ENCODE measurements at places on chromosomes 5 and 9. TPM values are rescaled to one million over a fixed set of nuclear protein-coding genes. Genes with fewer than 3 reads are reported as not detected.

The UNC5A gene
- 2.8 TPM for total RNA-seq

DNA sequence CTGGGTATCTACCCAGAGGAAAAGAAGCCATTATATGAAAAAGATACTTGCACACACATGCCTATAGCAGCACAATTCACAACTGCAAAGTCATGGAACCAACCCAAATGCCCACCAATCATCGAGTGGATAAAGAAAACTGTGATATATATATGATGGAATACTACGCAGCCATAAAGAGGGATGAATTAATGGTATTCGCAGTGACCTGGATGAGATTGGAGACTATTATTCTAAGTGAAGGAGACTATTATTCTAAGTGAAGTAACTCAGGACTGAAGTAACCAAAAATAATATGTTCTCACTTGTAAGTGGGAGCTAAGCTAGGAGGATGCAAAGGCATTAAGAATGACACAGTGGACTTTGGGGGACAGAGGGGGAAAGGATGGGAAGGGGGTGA lies 30.0 kb upstream of the GABBR2 start:
- no peak for DNase-seq

GRCh38 chr9:134858051-134858841 lies 22.4 kb upstream of the FCN2 start:
- DNase-seq: no peak

- no peak for DNase-seq
Observed at GRCh38 chr5:2006971-2007291, 124.2 kb upstream of the IRX4 start.

DNA sequence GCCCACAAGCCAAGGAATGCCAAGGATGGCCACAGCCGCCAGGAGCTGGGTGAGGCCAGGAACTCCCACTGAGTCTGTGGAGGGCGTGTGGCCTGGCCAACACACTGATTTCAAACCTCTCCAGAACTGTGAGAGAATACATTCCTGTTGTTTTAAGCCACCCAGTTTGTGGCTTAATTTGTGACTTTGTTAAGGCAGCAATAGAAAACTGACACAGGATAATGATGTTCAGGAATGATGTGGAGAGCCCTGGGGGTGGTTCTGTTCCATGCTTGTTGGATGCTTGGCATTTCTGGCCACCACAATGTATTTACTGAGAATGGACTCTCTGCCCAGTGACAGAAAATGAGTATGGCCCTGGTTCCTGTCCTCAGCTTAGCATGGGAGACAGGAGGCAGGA lies 82.8 kb downstream of the DAP start:
- no peak for DNase-seq

DNA sequence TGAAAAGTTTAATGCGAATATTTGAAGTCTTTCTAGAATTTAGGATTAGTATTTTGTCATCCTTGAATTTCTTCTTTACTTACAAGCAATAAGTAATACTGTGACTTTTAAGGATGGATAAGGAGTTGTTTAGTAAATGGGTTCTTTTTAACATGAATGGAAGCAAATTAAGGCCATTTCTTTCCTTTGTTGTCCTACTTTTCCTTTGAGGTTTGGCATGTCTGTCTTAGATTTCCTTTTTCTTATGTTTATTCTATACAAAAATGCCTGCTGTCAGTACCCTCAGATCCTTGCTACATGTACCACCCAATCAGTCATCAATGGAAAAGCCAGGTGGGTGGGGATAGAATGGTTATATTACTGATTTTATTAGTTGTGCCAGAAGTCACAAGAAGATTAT lies 10.2 kb downstream of the STX17 start:
- DNase-seq: no peak

DNA sequence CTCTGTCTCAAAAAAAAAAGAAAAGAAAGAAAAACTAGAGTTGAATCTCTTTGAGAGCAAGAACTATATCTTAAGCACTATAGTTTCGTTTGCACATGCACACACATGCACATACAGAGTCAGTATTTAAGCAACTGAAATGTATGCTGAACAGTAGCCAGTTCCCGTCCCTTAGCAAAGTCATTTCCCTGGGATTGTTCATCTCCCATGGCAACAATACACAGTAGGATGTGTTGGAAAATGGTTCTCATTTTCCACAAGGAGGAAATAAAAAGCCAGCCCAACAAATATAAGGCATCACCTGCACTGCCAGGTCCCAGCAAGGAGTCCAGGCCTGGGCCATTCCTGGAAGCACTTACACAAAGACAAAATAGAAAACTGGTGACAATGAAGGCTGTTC lies 4.2 kb upstream of the ZNF346 start:
- no peak for DNase-seq

The ARHGEF28 gene
- 17.0 TPM for total RNA-seq

DNA sequence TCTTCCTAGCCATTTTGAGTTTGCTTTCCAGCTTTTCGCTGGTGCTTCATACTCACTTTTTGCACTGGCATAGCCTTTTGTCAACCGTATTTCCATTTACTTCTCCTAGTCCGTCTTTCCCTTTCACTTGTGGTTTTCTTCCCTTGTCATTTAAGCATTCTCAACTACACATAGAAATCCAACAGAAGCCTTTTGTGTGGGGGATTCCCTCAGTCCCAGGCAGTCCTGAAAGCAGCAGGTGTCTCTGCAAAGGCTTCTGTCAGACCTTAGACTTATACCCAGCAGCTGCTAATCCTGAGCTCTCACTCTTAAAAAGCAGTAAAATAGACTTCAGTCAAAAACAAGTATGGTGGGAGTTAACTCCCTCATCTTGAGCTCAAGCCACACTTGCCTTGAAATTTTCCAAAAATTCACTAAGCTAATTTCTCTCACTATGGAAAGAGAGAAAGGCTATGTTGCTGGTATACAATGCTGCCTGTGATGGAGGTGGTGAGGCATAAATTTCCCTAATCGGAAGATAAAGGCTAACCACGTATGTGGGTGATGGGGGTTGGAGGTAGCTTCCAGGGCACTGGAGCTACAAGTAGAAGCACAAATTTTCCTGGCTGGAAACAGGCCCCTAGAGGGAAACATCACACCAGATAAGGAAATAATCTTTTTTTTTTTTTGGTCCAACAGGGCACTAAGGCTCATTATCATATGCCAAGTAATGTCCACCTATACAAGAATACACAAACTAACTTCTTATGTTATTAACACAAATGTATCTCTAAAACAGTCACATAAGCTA lies 34.8 kb upstream of the IFNK start:
- no peak for DNase-seq

The FGD3 gene
- total RNA-seq: 12.0 TPM

The CARTPT gene
- not detected for total RNA-seq

The SHC3 gene
- total RNA-seq: 1.3 TPM

DNA sequence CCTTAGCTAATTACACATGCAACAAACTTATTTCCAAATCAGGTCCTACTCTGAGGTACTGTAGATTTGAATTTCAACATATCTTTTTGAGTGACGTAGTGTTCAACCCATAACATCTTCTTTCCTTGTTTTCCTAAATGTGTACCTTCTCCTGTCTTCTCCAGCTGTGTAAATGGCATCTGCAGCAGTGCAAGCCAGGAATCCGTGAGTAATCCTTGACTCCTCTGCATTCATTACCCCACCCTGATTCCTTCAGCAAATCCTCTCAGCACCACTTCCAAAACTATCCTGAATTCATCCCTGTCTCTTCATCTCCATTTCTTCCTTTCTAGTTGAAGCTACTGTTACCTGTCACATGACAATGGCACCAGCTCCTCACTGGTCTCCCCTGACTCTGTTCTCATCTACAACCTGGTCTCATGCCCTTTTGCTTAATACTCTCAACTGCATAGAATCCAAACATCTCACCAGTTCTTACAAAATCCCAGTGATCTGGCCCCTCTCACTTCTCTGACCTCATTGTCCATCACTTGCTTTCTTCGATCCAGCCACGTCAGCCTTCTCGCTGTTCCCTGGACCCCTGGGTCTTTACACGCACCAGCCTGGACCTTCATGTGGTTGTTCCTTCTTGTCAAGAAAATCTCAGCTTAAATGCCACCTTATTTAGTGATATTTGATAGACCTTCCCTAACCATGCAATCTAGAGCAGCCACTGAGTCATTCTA lies 14.6 kb upstream of the TRAF1 start:
- no peak for DNase-seq

DNA sequence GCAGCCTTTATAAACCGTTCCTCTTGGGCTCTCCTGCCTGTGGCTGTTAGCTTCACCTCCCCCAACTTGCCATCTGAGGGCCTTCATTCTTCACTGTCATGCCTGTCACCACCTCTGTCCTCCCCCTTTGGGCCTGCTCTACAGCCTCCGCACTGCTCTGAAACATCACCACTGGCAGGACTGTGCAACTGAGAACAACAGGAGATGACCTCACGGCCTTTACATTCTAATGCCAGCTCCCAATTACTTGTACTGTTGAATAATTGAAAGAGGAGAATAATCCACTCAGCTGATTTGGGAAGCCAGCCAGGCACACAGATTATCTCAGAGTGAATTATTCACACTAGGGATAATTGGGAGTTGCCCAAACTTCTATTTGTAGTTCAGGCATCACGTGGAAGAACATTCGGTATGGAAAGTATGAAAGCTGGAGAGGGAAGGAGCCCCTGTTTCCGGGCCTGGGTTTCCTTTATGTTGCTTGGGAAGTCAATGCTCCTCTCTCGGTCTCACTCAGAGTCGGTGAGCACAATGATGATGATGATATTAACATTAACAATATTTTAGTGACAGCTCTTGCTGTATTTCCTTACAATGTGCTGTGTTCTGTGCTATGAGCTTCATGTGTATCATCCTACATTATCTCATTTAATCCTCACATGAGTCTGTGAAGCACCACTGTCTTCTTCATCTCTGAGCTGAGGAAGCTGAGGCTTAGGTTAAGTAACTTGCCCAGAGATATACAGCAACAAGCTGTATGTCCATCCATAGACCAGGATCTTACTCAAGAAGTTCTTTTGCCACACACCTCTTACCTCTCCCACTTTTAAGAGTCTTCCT lies 99.3 kb upstream of the LRRTM2 start:
- DNase-seq: no peak

GRCh38 chr9:82284758-82285157 lies 296.2 kb downstream of the SPATA31D1 start:
- no peak for DNase-seq

DNA sequence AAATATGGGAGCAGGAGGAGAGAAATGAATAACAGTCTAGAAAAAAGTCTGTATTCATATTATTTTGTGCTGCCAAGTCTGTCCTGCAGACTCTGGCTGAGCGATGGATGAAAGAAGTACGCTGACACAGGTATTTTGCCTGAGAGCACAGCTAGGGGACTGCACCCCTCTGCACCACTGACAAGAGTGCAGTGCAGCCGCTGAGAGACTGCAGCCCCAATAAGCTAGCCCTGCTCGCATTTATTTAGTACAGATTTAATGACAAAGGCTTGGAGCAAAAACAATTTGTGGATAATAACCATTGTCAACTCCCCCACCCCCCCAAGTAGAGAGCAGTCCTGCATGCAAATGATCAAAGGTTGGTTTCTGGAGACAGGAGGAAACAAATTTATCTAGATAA lies 13.3 kb upstream of the MRPS30 start:
- no peak for DNase-seq

The CCIN gene
- not detected for total RNA-seq

DNA sequence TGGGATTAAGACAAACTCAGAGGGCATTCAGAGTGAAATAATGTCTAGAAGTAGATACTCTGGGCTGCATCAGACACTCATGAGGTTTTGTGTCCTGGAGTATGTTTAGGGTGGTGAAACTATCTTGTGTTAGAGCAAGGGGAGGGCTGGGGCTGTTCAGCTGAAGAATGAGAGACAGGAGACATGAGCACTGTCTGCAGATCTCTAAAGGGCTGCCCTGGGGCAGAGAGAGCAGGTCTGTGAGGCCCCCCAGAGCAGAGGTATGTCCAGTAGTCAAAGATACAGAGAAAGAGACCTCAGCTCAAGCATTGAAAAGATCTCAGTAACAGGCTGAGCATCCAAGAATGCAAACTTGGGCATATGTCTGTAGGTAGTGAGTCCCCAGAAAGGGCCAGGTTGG lies 45.9 kb upstream of the SHB start:
- DNase-seq: no peak

DNA sequence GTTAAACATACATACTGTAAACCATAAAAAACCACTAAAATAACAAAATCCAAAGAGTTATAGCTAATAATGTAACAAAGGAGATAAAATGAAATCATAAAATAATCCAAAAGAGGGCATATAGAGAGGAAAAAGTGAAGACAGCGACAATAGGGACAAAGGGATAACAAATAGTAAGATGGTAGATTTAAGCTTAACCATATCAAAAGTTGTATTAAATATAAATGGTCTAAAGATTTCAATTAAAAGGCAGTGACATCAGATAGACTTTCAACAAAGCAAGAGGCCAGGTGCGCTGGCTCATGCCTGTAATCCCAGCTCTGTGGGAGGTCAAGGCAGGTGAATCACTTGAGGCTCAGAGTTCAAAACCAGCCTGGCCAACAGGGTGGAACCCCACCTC lies 54.7 kb upstream of the SREK1 start:
- no peak for DNase-seq

The SPARC gene
- total RNA-seq: 55.2 TPM

Data from progenitor cell of endocrine pancreas (in vitro differentiated cells).